T-helper 22 cell (primary cell): ENCODE measurements at places on chromosomes 5 and 9.

- no peak for DNase-seq
Measured at GRCh38 chr9:113890704-113891103, 14.6 kb downstream of the ZNF618 start.

DNA sequence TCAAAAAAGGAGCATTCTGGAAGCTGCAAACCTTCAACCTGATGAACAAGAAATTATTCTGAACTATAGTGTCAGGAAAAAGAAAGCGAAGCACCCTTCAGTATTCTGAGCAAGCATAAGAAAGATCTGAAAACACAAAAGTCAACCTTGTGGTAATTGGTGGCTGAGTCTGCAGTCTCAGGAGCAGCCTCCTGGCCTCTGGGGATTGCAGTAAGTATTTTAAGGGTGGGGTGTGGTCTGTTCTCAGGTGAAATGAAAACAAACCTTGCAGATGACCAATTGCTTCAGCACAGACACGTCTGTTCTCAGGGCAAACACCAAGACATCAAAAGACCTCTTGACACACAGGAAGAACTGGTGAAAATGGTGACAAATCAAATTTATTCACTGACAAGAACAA lies 147.8 kb upstream of the RAPGEF1 start:
- DNase-seq, result no peak

DNA sequence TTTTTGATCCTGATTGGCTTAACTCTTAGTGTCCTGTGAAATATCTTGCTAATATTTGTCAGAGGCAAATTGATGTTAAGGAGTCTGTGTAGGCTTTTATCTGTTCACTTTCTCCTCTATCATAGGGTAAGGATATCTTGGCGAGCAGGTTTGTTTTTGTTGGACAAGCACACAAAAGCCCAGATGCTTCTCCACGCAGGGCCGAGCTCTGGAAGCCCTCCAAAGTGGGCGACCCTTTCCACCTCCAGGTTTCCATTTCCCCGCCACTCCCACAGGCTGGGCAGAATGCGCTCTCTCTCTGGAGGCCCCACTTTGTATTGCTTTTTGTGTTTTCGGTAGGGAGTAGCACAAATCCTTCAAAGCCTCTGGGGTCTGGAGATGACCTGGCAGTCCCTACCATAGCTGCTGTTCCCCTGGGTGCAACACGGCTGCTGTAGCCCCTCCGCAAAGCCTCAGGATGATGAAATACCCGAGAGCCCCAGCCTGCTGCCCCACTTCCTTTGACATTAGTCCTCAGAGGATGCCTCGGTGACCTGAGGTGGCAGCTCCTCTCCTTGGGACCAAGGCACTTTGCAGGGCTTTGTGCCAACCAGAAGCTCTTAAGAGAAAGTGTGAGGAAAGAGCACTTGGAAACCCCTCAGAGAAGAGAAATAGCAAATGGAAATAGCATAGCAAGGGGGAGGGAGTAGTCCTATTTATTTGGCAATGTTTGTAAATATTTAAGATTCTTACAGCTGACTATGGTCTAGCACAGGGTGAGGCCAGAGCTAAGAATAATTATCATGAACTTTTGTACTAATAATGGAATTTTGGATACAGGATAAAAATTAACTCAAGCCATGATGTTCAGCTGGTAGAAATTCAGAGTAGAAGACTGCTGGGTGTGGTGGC lies 122.8 kb downstream of the ARHGEF28 start:
- no peak for DNase-seq

GRCh38 chr5:14766584-14766983 lies 102.1 kb downstream of the OTULIN start:
- no peak for DNase-seq

- DNase-seq, result no peak
Measured at GRCh38 chr9:124210697-124211096, 47.1 kb upstream of the NEK6 start.

GRCh38 chr5:157387683-157388093 lies 72.3 kb upstream of the NIPAL4 start:
- no peak for DNase-seq

- DNase-seq, result no peak
Measured at GRCh38 chr5:135988546-135988945, 33.8 kb upstream of the LECT2 start.

DNA sequence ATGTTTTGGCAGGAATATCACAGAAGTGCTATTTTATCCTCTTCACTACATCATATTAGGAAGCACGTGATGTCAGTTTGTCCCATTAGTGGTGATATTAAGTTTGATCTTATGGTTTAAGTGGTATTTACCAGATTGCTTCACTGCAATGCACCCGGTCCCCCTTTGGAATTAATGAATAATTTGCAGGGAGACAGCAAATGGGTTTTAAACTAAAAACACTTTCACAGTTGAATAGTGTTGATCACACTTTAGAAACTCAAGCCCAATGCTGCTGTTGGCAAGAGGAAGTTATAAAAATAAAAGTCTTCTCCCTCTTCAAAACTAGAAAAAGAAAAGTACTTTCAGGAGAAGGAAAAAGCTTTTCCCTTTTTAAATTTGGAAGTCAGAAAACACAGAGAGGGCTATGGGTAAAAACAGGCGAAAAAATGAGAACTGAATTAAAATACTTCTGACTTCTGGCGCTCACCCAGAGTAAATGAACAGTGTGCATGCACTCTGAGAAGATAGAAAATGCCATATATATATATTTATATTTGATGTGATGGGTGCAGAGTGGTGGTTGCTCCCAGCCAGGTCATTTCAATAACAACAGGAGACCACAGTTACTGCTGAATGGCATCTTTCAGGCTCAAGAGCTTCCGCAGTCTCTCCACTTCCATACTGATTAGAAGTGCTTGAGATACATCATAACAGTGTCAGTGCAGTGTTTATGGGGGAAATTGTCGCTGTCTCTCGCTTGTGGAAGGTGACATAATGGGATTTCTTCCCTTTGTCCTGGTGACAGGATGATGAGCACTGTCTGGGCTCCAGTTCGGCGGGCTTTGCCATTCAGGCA lies 278.0 kb downstream of the ZSWIM6 start:
- no peak for DNase-seq

DNA sequence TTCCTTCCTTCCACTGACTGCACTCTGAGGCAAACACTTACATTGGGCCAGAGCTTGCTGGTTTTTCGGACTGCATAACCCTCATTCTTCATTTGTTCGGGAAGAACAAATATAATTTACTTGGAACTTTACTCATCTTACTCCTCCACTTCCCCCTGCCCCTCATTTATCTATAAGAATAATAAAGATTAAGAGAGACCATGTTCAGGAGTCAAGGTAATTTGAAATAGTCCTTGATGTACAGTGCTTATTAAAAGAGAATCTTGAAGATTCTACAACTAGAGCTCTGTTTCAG lies 65.6 kb downstream of the BASP1 start:
- DNase-seq, result no peak

DNA sequence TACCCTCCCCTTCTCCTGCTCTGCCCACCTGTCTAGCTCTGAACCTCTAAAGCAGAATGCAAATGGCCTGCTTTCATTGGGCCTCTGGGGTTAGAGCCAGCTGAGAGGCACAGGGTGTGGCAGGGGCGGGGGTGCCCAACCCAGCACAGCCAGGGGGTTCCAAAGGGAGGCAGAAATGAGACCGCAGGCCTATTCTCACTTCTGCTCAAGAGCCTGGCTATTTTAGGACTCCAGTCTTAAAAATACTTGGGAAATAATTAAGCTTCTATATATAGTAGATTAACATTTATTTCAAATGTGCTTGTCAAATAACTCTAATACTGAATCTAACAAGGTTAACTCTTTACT lies 5.7 kb downstream of the QSOX2 start:
- DNase-seq, result no peak

DNA sequence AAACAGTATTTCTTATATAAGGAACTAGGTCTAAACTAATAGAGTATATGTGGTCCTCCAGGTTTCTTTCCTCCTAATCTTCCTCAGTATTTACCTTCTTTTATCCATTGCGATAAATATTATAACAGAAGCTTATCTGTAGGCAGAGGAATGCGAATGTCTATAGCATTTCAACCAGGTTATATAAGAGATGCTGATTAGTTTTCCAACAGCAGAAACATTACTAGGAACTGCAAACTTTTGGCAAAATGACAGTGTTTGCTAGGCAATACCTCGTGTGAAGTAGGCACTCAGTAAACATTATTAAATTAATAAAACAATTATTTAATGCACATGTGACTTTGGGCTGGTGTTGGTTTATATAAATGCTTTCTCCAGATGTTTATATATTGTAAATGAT lies 206.5 kb downstream of the GABRB2 start:
- DNase-seq, result no peak

- DNase-seq, result no peak
Measured at GRCh38 chr9:15873573-15874177, 320.8 kb downstream of the CCDC171 start.

DNA sequence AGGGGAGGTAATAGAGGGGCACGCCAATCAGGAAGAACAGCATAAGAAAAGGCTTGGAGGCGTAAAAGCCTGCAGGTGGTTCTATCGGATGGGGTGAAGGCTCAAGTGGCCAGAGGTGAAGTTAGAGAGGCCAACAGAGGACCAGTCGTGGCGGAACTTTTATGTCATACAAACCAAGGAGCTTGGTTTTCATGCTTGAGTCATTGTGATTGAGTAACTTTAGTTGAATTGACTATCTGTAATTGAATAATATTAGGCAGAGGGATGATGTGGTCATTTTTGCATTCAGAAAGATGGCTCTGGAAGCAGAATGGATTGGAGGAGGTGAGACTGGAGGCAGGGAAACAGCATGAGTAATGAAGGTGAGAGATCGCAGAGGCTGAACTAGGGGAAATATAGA lies 7.2 kb upstream of the SPINK4 start:
- no peak for DNase-seq

GRCh38 chr5:56039985-56040384 lies 45.2 kb upstream of the IL6ST start:
- DNase-seq, result no peak

DNA sequence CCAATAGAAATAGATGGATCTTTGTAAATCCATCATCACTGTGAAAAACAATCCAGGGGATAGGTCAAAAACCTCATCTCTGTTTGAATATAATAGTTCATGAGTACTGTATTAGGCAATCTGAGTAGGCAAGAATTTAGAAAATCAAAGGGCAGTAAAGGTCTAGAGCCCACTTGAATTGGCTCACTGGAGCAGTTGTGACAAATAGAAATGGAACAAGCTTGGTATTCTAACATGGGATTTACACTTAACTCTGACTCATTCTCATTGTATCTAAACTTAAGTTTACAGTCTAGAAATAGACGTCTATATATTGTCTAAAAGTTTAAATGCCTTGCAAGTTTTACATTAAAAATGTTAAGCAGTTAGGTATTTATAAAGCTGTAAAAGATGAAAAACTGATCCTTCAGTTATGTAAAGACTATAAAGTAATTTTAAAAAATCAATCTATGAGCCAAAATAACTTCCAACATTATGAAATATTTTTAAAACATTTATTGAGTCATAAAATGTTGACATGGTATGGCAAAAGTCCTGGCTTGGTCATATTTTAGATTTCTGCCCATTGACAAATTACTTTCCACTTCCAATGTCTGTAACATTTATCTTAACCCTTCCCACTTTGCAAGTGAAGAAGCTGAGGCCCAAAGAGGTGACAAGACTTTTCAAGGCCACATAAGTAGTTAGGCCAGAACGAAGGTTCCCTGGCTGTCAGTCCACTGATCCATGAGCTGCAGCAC lies 203.7 kb upstream of the NREP start:
- DNase-seq, result no peak

GRCh38 chr9:130451509-130452388 lies 7.0 kb downstream of the ASS1 start:
- no peak for DNase-seq

GRCh38 chr9:35990155-35990554 lies 32.2 kb upstream of the OR2S2 start:
- DNase-seq, result no peak

DNA sequence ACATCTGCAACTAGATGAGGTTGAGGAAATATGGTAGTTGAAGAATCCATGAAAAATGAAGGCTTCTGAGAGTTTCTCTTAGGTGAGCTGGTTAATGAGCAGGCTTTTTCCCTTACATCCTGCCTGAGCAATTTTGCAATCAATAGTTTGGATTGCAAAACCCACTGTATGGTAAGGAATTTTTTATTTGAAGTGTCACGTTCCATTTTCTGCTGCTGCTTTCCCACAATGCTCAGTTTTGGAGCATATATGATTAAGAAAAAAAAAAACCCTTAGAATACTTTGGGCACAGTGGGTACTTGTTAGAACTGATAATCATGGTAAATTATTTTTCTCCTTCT lies 144.2 kb downstream of the PCSK1 start:
- no peak for DNase-seq

DNA sequence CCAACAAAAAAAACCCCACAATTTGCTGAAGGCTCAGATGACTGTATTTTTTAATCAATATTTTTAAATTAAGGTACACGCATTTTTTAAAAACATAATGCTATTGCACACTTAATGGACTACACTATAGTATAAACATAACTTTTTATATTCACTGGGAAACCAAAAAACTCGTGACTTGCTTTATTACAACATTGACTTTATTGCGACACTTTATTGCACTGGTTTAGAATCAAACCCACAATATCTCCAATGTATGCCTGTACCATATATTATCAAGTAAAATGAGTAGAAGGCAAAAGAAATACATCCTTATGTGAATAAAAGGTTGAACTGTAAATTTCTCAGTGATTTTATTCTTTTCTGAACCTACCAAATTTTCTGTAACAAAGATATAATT lies 53.7 kb downstream of the RICTOR start:
- no peak for DNase-seq

- DNase-seq, result no peak
Measured at GRCh38 chr5:144194144-144194543, 23.5 kb downstream of the KCTD16 start.

- DNase-seq, result no peak
Measured at GRCh38 chr5:148342371-148343045, 7.1 kb downstream of the SPINK9 start.

- DNase-seq, result no peak
Measured at GRCh38 chr9:130824079-130824478, 11.0 kb upstream of the ABL1 start.

- DNase-seq, result no peak
Measured at GRCh38 chr5:33205727-33206410, 234.9 kb upstream of the TARS1 start.

- no peak for DNase-seq
Measured at GRCh38 chr5:64165500-64166200, at the start of gene RNF180. TSS of gene RNF180 (plus strand) at chr5:64165843. CDS start at chr5:64200808, 34,965 bp downstream.

- DNase-seq, result no peak
Measured at GRCh38 chr5:143678148-143678905, 133.6 kb upstream of the HMHB1 start.

DNA sequence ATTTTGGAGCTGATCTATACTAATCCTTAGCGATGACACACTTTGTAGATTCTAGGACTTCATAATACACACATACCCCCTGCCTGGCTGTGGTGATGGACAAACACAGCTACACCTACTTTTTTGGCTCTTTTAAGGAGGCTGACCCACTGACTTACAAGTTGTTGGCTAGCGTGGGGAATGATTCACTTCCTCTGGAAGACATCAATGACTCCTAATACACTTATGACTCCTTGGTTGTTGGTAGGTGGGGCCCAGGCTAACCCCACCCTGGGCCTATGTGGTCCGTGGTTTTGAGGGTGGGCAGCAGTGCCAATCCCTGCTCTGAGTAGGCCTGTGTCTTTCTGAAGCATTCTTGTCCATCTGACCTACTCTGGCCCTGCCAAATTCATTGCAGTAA lies 144.4 kb downstream of the SLC12A2 start:
- no peak for DNase-seq
